Right cardiac atrium (tissue), 5 donors: ENCODE measurements at places on chromosomes 11 and 22. TPM values are rescaled to one million over a fixed set of nuclear protein-coding genes. Genes with fewer than 3 reads are reported as not detected.

The CASP1 gene
- polyA plus RNA-seq, result 6.6 TPM

The SLC22A8 gene
- polyA plus RNA-seq, result not detected

The CDC42BPG gene
- 0.36 TPM for polyA plus RNA-seq

The TBX1 gene
- polyA plus RNA-seq, result 0.88 TPM

The FHIP1B gene
- 19.5 TPM for polyA plus RNA-seq

The SCUBE1 gene
- polyA plus RNA-seq, result 0.34 TPM

The HIPK3 gene
- polyA plus RNA-seq, result 32.0 TPM

The NCAM1 gene
- polyA plus RNA-seq, result 87.9 TPM

The ENTHD1 gene
- 0.02 TPM for polyA plus RNA-seq
